ENCODE measurements at places on chromosomes 1 and 21. TPM values are rescaled to one million over a fixed set of nuclear protein-coding genes. Genes with fewer than 3 reads are reported as not detected.

DNA sequence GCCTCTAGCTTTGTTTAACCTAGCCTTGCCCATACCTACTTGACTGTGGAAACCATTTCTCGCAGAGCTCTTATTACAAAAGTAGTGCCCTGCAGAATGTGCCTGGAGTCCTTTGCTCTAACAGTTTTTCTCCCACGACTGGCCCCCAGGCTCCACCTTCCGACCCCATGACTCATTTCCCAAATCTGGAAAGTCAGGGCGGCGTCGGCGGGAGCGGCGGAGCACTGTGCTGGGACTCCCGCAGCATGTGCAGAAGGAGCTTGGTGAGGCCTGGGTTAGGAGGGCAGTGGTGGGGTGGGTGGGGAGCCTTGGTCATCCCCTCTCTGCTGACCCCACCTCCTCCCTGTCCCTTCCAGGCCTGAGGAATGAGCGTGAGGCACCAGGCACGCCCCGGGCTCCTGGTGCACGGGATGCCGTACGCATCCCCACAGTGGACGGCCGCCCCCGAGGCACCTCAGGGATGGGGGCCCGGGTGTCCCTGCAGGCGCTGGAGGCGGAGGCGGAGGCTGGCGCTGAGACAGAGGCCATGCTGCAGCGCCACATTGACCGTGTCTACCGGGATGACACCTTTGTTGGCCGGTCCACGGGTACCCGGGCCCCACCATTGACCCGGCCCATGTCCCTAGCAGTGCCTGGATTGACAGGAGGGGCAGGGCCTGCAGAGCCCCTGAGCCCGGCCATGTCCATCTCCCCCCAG is 47.5 kb downstream of the YARS1 start:
- DNase-seq, result no peak

The COL16A1 gene
- 7.9 TPM for total RNA-seq

The CCDC27 gene
- not detected for total RNA-seq

DNA sequence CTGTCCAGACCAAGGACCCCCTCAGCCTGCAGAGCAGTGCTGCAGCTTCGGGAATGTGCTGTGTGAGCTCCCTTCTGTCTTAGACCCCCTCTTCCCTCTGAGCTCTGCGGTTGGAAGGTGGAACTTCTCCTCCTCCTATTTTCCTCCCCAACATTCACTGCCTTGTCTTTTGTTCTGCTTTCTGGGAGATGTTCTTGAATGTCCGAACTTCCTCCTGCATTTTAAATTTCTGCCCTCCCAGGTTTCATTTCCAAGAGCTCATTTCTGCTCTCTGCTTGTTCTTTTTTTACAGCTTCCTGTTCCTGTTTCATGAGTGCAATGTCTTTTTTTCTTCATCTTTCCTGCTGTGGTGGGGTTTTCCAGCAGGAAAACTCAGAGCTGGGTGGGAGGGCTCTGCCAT is 29.3 kb downstream of the RRP1 start:
- no peak for DNase-seq

The XCL1 gene
- 0.63 TPM for total RNA-seq

GRCh38 chr1:7743346-7743745 is 27.8 kb upstream of the VAMP3 start:
- no peak for DNase-seq

DNA sequence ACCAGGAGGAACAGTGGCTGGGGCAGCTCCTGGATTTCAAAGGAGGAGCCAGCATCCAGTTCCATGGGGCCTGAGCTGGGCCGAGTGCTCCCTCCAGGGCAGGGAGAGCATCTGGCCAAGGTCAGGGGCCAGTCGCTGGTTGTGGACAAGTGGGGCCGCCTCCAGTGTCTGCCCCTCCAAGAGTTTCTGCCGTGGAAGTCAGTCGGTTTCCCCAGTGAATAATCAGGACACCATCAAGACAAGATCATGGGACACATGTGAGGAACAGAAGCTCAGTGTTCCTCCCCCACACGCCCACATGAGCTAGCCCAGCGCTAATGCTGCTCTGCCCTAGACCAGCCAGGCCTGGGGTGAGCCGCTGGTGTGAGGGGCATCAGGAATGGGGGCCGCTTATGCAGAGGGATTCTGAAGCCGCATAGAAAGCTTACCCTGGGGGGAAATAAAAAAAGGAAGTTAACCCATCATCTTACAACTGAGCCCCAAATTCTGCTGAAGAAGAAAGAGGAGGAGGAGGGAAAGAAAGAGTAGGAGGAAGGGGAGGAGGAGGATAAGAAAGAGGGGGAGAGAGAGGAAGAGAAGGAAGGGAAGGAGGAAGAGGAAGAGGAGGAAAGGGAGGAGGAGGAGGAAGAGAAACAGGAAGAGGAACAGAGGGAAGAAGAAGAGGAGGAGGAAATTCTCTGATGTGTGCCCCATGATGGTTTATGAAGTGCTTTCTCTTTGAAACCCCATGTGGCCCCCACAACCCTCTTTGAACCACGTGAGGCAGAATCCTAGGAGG is 198.4 kb downstream of the MATN1 start:
- peak; percentile 34 for DNase-seq

- DNase-seq, result no peak
Observed at GRCh38 chr1:67700692-67701410, 15.8 kb downstream of the GADD45A start.

The TRABD2B gene
- total RNA-seq, result 3.4 TPM

The LACTBL1 gene
- not detected for total RNA-seq

DNA sequence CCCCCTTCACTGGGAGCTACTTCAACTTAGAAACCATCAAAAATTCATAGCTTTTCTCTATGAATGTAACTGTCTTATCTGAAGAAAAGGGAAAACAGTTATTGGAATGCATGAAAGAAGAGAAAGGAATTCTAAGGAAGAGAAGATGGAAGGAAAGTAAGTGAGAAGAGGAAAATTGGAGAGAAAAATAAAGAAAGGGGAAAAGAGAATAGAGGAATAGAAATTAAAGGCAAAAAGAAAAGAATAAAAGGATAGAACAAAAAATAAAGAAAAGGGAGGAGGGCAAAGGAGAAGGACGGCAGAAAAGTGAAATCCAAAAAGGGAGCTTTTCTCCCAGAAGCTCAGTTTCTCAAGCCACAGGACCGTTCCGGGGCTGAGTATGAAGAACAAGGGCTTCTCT is 9.9 kb upstream of the PROX1 start:
- DNase-seq, result no peak

- DNase-seq, result no peak
Observed at GRCh38 chr1:154334079-154335024, 9.0 kb downstream of the ATP8B2 start.

The ITLN2 gene
- total RNA-seq, result 4.7 TPM

- DNase-seq, result no peak
Observed at GRCh38 chr21:44439211-44439600, 16.1 kb upstream of the LRRC3 start.

DNA sequence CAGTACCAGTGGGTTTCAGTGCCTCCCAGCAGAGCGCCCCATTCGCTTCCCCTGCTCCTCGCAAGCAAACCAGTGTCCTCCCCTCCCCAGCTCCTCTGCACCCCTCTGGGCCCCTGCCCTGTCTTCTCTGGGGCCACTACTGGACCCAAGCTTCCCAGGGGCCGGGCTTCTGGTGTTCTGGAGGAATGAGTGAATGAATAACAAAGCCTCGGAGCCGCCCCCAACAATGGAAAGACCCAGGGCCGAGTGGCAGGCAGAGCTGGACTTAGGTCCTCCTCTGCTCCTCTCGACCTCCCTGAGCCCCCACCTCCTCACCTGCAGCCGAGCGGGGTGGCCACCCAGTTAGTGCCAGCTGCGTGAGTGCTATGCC is 37.6 kb downstream of the MATN1 start:
- no peak for DNase-seq

The DMRTA2 gene
- not detected for total RNA-seq
